ENCODE measurements at places on chromosomes 5 and 9. TPM values are rescaled to one million over a fixed set of nuclear protein-coding genes. Genes with fewer than 3 reads are reported as not detected.

Gene CREBRF
- 22.2 TPM for total RNA-seq

Gene PDE8B
- total RNA-seq = under 0.01 TPM

Gene ROR2
- 0.36 TPM for total RNA-seq

Gene ADAMTS12
- 0.93 TPM for total RNA-seq

Gene HTR4
- not detected for total RNA-seq

Gene RBM18
- 10.5 TPM for total RNA-seq

Gene SAXO1
- not detected for total RNA-seq

Gene FGF1
- 0.34 TPM for total RNA-seq

Gene GABRP
- 0.33 TPM for total RNA-seq

Gene SLC9A3
- 1.4 TPM for total RNA-seq

Gene CCDC183
- 0.69 TPM for total RNA-seq

Gene SPATA31D3
- not detected for total RNA-seq

Gene ADCY2
- total RNA-seq = 1.7 TPM

Gene PCDHGB1
- total RNA-seq = 2.5 TPM
